ENCODE measurements at places on chromosomes 3 and 15.

- DNase-seq, result no peak
These were observed 315.7 kb downstream of the GBE1 start for GRCh38 chr3:81445712-81446111.

GRCh38 chr3:160343132-160343531, 55.9 kb downstream of the IFT80 start:
- DNase-seq, result no peak

DNA sequence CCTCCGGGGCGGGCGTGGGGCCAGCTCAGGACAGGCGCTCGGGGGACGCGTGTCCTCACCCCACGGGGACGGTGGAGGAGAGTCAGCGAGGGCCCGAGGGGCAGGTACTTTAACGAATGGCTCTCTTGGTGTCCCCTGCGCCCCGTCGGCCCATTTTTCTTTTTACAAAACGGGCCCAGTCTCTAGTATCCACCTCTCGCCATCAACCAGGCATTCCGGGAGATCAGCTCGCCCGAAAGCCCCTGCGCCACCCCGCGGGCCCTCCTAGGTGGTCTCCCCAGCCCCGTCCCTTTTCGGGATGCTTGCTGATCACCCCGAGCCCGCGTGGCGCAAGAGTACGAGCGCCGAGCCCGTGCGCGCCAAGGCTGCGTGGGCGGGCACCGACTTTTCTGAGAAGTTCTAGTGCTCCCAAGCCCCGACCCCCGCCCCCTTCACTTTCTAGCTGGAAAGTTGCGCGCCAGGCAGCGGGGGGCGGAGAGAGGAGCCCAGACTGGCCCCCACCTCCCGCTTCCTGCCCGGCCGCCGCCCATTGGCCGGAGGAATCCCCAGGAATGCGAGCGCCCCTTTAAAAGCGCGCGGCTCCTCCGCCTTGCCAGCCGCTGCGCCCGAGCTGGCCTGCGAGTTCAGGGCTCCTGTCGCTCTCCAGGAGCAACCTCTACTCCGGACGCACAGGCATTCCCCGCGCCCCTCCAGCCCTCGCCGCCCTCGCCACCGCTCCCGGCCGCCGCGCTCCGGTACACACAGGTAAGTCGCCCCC, at the start of gene THBS1:
TSS of gene THBS1 (plus strand) at position 595 of the 757 bp plus-strand sequence. CDS start 779 bp downstream, outside the sequence.
- no peak for DNase-seq

DNA sequence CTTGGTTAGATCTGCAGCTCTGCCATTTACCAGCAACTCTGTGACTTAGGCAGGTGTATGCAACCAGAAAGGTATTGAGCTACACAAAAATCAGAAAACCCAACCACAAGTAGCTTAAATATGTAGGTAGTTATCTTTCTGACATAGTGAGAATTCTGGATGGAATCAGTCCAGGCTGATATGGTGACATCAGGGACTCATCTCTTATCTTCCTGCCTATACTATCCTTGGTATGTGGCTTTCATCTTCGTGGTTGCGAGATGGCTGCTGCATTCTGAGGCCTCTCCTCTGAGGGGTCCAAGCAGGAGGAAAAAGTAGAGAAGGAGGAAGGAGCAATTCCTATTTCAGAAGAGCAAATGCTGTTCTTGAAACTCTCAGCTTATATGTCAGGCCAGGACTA, 40.0 kb downstream of the CTDSPL start:
- no peak for DNase-seq

GRCh38 chr3:95789111-95789510, 1025.3 kb upstream of the EPHA6 start:
- no peak for DNase-seq

GRCh38 chr15:77599357-77599756, 33.4 kb downstream of the LINGO1 start:
- DNase-seq, result no peak

DNA sequence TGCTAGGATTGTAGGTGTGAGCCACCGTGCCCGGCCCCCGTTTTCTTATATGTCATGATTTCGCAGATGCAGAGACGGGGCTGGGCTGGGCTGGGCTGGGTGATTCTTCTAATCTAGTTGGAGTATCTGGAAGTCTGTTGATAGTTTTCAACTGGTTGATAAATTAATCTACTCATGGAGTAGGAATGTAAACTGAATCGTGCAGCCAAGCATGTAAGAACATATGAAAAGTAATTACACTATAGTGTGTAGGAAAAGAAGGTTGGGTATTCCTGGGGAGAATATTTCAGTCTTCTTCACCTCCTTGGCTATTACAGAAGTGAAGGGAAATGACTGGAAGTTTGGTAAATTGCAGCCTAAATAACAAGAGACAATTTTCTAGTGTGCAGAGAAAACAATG, 82.6 kb upstream of the MAGI1 start:
- no peak for DNase-seq

GRCh38 chr3:106985721-106986120, 391.5 kb upstream of the CCDC54 start:
- no peak for DNase-seq

All from NCI-H2227 treated with DMSO at 0.1 percent for 48 hours (cell line).